ENCODE measurements at places on chromosomes 5 and 9.

GRCh38 chr5:1770443-1770802, 29.2 kb downstream of the MRPL36 start:
- DNase-seq: no peak

GRCh38 chr5:141605523-141606277, 13.1 kb downstream of the DIAPH1 start:
- DNase-seq: peak; percentile 81

- DNase-seq: no peak
Observed at GRCh38 chr9:129258823-129259301, 80.8 kb upstream of the IER5L start.

DNA sequence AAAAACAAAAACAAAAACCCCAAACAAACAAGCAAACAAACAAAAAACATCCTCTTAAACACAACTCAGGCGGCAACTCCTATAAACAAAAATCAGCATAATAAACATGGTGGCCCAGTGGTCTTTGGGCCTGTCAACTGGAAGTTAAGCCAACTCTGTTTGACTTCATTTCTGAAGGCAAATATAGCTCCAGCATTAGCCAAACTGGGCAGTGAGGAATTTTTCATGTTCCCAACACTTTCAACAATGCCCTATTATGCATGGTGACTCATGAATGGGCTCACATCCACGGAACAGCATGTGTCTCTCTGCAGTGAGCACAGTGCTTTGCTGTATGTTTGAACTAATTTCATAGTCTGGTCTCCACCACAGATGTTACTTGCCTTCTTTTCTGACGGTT, 143.9 kb upstream of the STC2 start:
- DNase-seq: no peak
